K562 (cell line): ENCODE measurements at places on chromosomes 2 and 18.

- DNase-seq = no peak
Measured at GRCh38 chr2:181376442-181376841, 80.7 kb upstream of the ITGA4 start.

GRCh38 chr2:30503695-30504052 is 56.6 kb downstream of the LCLAT1 start:
- no peak for DNase-seq

GRCh38 chr2:59856391-59856790 is 697.1 kb downstream of the BCL11A start:
- no peak for DNase-seq

GRCh38 chr2:215530191-215530968 is 94.5 kb upstream of the FN1 start:
- DNase-seq = no peak

- no peak for DNase-seq
Measured at GRCh38 chr2:225559072-225559415, 159.5 kb downstream of the NYAP2 start.

GRCh38 chr18:42069036-42069435 is 114.0 kb downstream of the PIK3C3 start:
- no peak for DNase-seq

- DNase-seq = no peak
Measured at GRCh38 chr2:131542438-131543384, 15.0 kb downstream of the CCDC74A start.

GRCh38 chr2:120369250-120369649 is 23.3 kb downstream of the INHBB start:
- no peak for DNase-seq

- no peak for DNase-seq
Measured at GRCh38 chr18:54209471-54210180, 14.8 kb downstream of the MBD2 start.

DNA sequence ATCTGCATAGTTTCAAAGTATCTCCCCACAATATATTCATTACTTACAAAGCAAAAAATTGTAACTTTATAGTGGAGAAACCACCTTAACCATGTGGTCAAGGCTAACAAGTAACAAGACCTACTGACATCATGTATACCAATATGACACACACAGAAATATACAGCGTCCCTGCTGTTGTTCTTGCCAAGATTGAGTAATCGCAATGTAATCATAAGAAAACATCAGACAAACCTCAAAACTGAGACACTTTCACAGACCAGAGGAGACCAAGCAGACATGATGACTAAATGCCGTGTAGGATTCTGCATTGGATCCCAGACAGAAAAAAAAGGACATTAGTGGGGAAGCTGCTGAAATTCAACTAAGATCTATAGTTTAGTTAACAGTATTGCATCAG is 123.0 kb downstream of the ACAA2 start:
- no peak for DNase-seq

DNA sequence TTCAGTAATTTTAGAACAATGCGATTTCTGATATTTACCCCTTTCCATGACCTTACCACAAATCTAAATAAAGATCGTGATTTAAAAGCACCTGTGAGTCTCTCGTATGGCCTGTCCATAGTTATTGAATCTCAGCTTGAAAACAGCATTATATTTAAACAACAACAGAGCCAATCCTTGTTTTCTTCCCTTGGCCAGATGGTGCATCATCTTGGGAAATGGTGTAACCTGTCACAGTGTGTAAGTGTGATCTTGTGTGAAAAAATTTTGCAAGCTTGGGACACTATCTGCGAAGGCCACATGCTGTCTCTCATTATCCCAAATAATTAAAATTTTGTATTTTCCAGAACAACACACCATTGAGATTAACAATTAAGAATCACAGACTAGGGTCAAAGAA is 262.7 kb upstream of the SPHKAP start:
- DNase-seq = no peak

DNA sequence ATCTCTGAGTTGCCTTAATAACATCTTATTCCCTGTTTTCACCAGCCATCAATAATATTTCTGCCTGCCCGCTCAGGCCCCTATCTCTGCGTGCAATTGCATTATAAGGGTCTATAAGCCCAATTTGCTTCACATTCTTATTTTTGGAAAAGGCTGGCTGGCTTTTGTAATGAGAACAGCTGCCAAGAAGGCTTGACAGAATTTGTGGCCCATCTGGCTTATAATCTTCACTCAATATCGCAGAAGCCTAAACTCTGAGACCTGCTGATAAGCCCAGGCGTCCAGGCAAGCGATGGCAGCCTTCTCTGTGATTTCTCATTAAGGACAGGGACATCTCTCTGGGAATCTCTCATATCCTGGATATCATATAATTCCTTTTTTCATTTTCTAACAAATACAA is 1618.6 kb upstream of the CELF4 start:
- DNase-seq = no peak

GRCh38 chr2:74700643-74701372 is 46.8 kb downstream of the SEMA4F start:
- DNase-seq = no peak
